ENCODE measurements at places on chromosomes 7 and 10.
A peak's percentile ranks its signal among the peaks of the same experiment; 100 is the strongest.

GRCh38 chr10:114060456-114060855 lies 16.8 kb downstream of the ADRB1 start:
- peak; percentile 72 for DNase-seq

- DNase-seq = no peak
Measured at GRCh38 chr10:32605787-32606186, 159.8 kb downstream of the CCDC7 start.

DNA sequence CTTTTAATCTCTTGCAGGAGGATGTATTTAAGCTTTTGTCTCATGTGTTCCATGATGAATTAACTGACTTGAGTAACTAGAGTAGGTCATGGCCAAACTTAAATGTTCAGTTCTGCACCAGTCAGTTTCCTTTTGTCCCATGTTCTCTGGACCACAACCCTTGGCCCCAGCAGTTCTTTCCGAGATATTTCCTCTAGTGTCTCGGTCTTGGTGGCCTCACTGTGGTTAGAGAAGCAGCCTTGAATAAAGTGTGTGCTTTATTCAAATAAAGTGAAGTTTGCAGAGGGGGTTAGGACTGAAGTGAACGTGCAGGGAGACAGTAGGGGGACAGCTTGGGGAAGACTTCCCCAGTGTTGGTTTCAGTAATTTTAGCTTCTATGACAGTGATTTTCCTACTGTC lies 9.3 kb downstream of the ZNF212 start:
- DNase-seq = no peak

DNA sequence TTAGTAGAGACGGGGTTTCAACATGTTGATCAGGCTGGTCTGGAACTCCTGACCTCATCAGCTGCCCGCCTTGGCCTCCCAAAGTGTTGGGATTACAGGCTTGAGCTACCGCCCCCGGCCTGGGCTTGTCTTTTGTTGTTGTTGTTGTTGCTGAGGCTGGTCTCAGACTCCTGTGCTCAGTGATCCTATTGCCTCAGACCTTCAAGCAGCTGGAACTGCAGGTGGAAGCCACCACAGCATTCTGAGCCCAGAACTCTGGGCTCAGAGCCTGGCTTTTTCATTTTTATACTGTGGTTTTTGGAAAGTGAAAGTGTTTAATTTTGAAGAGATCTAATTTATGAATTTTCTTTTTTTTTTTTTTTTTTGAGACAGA lies 16.2 kb upstream of the DNAJB6 start:
- peak; percentile 68 for DNase-seq

GRCh38 chr10:91022924-91023699 lies 102.2 kb upstream of the ANKRD1 start:
- no peak for DNase-seq

DNA sequence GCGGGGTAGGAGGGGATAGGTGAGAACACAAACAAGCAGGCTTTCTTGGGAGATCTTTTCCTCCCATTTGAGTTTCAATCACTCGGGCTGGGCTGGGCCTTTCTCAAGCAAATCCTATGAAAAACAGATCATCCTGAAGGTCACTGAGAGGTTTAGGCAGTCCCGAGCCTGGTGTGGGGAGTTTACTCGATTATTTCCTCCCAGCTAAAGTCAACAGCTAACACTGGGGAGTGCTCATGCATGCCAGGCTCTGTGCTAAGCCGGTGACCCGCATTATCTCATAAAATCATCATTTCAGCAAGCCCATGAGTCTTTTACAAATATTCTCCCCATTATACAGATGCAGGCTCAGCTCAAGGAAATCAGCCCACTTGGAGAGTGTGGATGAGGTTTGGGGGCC lies 85.0 kb upstream of the PAX2 start:
- no peak for DNase-seq

- DNase-seq = no peak
Measured at GRCh38 chr10:13669182-13669855, 82.6 kb downstream of the PRPF18 start.

DNA sequence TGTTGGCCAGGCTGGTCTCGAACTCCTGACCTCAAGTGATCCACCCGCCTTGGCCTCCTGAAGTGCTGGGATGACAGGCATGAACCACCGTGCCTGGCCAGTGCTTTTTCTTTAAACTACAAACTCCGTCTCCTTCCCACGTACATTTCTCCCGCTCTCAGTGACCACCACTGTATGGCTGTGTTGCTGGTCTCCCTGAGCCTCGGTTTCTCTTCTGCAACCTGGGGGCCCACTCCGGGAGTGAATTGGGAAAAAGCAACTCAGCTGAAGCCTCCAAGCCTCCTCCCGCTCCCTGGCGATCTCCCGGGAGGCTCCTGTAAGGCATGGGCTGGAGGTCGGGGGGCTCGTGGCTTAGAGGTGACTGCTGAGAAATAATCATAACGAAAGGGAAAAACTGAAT lies 136.3 kb downstream of the ELFN1 start:
- no peak for DNase-seq

DNA sequence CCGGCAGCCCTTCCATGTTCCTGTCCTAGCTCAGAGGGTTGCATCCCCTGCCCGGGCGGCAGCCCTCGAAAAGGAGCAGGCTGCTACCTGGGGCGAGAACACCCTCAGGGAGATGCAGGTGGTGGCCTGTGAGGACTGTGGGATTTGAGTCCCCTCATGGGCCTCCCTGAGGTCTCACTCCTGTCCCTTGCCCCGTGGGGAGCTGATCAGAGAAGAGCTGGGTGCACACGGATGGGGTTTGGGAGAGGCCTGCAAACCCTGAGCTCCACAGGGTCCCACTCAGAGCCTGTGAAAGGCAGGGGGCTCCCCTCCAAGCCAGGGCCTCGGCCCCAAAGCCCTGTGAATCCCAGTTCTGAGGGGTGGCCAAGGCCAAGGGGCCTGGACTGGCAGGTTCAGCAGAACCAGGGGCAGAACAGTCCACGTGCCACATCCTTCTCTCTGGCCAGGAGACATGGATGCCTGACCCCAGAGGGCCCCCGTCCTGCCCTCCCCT lies 424 bp upstream of the CYP2W1 start:
- DNase-seq = no peak

DNA sequence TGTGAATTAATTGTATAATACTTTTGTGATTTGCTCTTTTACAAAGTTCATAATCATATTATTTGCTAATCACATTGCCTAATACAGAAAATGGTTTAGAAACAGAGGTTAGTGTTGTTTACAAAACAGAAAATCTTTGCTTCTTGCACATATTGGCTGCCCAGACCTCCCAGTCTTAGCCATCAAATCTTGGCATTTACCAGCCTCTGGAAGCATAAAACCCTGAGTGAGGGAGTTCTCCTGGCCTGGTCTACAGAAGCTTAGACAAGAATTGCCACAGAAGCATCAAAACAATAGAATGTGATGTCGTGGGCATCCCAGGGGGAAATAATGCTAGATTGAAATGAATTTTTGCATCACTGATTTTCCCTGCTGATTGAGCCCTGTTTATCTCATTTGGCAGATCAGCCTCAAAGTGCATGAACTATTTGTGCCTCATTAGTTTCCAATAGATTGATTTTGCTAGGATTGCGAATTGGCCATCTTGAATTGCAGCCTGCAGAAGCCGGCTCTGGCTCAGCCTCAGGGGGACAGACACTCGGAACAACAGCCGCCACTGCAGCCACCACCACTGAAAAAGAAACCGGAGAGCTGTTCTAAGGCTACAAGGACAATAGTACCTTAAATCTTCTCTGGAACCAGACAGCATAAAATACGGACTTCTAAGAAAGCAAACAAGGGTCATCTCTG lies 11.1 kb upstream of the SORBS1 start:
- no peak for DNase-seq

- DNase-seq = no peak
Measured at GRCh38 chr10:110758128-110758765, 113.5 kb upstream of the PDCD4 start.

- DNase-seq = no peak
Measured at GRCh38 chr7:25978466-25978865, 173.5 kb upstream of the NFE2L3 start.

- DNase-seq = no peak
Measured at GRCh38 chr10:48274636-48275035, at the start of gene FRMPD2. FRMPD2 (minus strand) TSS chr10:48274696; CDS start chr10:48274567, 129 bp downstream.

- DNase-seq = no peak
Measured at GRCh38 chr10:12670004-12670403, 320.7 kb downstream of the CAMK1D start.

DNA sequence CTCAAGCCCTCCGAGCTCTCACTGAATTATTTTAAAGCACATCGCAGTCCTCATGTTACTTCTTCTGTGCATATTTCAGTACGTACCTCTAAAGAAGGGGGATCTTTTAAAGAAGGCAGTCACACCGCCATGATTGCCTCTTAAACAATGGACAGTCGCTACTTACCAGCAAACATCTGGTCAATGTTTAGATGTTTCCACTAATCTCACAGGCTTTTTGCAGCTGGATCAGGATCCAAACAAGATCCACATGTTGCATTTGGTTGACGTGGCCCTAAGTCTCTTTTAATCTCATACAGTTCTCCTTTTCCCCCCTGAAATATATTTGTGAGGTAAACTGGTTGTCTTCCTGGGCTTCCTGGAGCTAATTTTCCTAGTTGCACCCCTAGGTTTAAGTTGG lies 50.0 kb downstream of the PRF1 start:
- DNase-seq = no peak

DNA sequence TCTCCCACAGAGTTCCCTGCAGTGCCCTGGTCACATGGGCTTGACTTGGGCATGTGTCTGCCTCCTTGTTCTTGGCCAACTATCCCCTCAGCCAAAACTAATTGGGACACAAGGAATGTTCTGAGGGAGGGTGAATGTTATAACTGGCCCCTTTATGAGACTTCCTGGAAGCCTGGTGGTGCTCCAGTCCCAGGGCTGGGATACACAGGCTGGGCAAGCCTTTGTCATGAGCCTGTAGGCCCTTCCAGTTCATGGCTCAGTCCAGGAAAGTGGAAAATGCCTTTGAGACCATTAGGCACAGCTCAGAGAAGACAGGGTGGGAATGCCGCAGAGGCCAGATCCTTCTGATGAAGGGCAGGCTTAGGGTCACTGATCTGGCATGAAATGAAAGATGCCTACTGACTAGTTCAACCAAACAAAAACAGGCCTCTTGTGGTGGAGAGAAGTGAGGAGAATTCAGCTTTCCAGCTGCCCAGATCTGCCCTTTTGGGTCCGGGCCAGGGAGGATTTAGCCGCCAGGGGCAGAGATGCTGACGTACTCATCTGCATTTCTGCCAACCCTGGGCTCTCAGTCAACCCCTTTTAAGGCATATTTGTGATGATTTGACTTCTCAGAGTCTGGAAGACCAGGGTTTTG lies 961.5 kb downstream of the KCNMA1 start:
- DNase-seq = no peak

GRCh38 chr7:39085590-39086049 lies 107.9 kb downstream of the POU6F2 start:
- DNase-seq = no peak

DNA sequence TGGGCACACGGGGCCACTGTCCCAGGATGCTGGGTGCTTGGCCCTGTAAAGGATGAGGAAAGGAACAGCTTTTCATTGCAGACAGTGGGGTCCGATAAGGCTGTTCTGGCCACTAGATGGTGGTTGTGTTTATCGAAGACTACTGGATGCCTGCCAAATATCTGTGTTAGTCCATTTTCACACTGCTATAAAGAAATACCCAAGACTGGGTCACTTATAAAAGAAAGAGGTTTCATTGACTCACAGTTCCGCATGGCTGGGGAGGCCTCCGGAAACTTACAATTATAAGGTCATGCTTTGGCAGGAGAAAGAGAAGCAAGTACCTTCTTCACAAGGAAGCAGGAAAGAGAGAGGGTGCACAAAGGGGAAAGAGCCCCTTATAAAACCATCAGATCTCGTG lies 32.2 kb upstream of the GARS1 start:
- no peak for DNase-seq

DNA sequence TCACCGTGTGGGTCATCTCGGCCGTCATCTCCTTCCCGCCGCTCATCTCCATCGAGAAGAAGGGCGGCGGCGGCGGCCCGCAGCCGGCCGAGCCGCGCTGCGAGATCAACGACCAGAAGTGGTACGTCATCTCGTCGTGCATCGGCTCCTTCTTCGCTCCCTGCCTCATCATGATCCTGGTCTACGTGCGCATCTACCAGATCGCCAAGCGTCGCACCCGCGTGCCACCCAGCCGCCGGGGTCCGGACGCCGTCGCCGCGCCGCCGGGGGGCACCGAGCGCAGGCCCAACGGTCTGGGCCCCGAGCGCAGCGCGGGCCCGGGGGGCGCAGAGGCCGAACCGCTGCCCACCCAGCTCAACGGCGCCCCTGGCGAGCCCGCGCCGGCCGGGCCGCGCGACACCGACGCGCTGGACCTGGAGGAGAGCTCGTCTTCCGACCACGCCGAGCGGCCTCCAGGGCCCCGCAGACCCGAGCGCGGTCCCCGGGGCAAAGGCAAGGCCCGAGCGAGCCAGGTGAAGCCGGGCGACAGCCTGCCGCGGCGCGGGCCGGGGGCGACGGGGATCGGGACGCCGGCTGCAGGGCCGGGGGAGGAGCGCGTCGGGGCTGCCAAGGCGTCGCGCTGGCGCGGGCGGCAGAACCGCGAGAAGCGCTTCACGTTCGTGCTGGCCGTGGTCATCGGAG lies 1.8 kb downstream of the ADRA2A start:
- no peak for DNase-seq

GRCh38 chr10:125878957-125879835 lies 1.9 kb downstream of the DHX32 start:
- no peak for DNase-seq

DNA sequence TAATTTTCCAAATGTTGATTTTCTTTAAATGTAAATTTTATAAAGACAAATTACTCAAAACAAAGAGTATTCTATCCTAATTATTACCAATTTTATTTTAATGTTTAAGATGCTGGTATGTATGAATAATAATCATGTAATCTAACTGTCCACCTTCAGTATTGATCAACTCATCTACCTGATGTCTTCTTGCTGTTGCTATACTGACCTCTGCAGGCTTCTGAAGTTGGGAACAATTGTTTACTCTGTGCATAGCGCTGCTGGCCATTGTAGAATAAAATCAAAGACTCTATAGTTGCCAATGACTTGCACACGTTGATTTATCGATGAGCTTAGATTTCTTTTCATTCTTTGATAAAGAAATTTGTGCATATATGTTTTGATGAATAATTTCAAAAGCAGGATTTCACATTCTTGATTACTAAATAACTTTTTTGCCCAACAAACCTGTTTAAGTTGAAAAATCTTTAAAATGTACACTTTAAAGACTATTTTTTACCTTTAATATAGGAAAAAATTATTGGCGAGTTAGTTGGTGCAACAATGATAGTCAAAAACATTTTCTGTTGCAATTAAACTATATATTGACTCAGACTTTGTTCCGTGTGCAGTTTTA lies 282.3 kb downstream of the TFEC start:
- no peak for DNase-seq

DNA sequence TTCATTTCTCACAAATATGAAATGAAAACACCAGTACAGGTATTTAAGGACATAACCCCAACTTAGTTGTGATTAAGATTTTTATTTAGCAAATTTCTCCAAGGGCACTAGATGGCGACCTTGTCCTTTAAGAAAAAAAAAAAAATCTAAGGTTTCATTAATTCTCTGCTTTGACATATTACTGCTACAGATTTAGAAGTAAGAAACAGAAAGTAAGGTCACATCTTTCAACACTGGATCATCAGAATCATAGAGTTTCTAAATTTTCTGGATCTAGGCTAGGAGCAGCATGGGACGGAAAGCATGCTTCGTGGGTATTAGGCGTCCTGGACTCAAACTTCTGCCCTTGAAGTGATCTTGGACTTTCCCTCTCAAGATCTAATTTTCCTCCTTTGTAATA lies 85.5 kb upstream of the PRKG1 start:
- DNase-seq = no peak

Data from hematopoietic multipotent progenitor cell (in vitro differentiated cells).